ENCODE measurements at places on chromosomes 7 and 10.

DNA sequence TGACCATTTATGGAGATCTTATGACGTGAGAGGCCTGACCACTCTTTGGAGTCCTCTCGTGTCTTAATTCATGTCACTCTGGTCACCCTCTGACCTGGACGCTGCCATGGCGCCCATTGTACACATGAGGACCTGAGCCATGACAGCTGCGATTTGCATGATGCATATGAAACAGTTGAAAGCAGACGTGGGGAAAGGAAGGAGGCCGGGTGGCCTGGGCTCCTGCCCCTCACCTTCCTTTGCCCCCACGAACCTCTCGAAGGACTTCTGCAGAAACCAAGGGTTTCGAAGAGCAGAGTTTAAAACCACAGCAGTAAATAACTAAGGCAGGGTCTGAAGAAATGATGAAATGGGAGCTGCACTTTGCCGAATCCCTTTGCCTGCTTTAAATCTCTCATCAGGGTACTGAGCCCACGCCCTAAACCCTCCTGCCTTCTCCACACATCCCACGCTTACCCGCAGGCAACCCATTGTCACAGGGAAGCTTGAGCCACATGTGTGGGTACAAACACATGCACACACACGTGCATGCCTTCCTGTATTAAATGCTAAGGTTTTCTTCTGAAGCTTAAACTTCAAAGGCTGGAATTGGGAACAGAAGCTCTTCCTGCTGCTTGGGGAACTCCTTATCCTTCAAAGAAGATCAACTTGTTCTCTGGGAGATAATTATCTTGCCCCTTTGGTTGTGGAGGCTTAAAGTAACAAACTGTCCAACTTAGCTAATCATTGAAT lies 11.7 kb upstream of the CALML3 start:
- DNase-seq, result peak; percentile 51

GRCh38 chr10:37727491-37728352 lies 129.7 kb downstream of the ZNF248 start:
- no peak for DNase-seq

DNA sequence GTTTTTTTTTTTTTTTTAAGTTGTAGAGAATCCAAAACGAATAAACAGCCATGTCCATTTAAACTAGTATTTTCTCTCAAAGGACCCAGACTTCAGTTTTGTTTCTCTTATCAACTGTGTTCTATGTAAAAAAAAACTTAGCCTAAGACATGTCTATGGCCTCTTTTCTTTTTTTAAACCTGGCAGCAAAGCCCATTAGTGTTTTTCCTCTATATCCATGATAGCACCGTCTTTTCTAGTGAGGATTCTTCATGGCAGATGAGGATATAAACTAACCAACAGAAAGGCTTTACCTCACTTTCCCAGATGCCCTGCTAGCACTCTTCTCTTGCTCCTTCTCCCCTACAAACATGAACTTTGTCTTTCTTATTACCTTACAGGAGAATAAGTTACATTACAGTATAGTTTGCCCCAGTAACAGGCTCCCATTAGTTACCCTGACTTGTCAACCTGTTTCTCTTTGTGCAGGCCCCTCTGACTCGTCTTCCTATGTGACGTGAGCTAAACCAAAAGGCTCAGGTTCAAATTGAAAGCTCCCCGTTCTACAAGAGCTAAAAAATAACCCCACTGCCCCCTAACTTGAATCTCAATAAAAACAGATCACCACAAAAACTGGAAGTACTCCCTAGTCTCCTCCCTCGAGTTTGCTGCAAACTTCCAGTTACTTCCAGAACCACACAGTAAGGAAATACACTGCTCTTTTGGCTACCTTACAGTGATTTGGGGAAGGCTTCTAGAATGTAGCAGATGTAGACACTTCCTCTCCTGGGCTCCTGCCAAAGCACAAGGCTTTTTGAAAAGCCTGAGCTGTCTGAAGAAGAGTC lies 20.1 kb downstream of the P4HA1 start:
- DNase-seq, result no peak

- peak; percentile 43 for DNase-seq
Measured at GRCh38 chr7:2510909-2511768, 8.4 kb upstream of the LFNG start.

GRCh38 chr10:130000918-130001317 lies 36.8 kb upstream of the EBF3 start:
- no peak for DNase-seq

- DNase-seq, result no peak
Measured at GRCh38 chr7:42831006-42831717, 80.7 kb downstream of the C7orf25 start.

DNA sequence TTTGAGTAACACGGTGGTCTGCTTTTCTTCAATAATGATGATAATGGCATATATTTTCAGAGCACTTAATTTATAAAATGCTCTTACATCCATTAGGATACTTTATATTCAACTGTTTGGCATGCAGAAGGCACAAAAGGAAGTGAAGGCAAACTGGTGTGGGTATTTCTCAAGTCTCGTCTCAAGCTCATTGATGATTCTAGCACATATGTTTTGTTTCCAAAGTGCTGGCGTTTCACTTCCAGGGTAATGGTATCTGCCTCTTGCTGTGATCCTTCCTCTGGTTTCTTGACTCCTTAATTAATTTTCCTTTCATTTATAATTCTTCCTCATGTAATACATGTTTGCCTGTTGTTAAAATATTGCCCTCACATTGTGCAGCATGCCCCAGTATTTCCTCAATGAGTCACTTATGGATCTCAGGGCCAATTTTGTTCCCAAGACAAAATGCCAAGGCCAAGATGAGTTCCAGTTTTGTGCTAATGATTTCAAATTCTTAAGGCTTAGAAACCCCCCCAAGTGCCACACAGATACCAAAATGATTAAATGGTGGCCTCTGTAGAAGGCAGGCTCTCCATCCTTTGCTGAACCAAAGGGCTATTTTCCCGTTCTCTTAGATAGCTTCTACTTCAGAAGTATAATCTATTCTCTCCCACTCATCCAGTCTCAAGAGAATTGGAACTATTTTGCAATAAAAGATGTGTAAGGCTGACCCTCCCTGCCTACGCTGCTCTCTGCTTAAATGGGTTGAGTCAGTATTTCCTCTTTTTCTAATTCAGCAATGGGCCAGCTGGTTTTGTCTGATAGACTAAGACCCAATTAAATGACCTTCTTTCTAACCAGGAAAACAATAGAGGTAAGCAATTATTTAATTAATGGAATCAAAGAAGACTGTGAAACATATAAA lies 171.2 kb downstream of the ZNF365 start:
- DNase-seq, result no peak

- DNase-seq, result no peak
Measured at GRCh38 chr7:95473276-95473985, 12.3 kb upstream of the ASB4 start.

Data from stimulated activated CD4-positive, alpha-beta T cell treated with anti-CD3 and anti-CD28 coated beads, Interleukin-4, amount 100 ng/mL, for 4 hours (primary cell).